HT-29 (cell line): ENCODE measurements at places on chromosomes 2 and 18.

DNA sequence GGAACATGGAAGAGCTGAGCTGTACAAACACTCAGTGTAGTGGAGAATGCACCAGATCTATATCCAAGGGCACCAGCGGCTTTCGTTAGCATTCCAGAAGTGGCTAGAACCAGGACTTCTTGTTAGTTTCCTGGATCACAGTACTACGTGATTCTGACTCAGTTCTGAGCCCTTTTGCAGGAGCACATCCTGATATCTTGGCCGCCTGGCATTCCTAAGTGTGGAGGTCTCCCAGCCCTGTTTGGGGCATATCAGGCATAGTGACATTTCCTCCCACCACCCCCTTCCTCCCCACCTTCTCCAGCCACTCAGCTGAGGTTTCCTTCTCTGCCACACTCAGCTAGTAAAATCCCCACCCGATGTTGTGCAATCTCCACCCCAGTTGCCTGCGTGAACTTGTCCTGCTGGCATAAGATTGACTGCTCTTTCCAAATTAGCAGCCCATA, 63.4 kb downstream of the BMP10 start:
- no peak for DNase-seq

DNA sequence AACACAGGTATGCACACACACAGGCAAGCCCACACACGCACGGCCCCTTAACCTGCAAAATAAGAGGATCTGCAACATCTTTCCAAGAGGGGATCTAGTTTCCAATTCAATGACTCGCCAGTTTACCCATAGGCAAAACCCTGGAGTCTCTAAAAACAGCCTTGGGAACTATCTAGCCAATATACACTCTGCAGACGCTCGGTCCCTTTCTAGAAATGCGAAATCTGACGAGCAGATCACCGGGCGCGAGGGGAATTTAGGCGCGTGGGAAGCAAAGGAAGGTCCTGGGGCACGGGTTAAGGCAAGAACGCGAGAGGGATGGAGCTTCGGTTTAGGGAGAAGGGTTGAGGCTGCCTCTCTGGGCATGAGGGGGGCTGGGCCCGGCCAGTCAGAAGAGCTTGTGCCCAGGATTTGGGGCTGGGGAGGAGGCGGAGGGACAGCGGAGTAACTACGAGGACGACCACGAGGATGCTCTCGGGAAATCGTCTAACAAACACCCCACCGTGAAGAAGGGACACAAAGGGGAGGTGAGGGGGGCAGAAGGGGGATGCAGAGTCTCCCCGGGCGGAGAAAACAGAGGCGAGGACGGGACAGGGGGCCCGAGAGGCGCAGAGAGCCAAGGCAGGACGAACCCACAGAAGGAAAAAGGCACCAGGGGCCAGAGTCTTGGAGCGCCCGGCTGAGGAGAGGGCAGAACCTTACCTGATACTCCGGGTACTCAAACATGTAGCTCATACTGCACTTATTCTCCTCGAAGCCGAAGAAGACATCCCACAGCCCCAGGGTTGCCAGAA, 542 bp downstream of the PGAP1 start:
- DNase-seq: no peak

- no peak for DNase-seq
Observed at GRCh38 chr18:68972176-68972575, 174.3 kb downstream of the CCDC102B start.

DNA sequence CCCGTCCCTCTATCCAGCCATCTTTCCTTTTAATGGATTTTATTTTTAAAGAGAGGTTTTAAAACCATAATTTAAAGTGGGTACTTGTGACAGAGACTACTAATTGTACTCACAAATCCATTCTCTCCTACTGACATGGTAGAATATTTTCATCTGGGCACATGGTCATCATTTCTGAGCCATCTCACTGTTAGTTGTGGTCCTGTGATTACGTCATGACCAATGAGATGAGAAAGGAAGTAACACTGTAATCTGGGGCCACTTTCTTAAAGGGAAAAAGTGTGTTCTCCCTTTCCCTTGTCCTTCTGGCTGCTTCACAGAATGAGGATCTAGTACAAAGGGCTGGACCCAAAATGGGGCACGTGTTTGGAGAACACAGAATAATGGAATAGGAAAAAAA, 538.7 kb downstream of the CMPK2 start:
- DNase-seq: no peak

DNA sequence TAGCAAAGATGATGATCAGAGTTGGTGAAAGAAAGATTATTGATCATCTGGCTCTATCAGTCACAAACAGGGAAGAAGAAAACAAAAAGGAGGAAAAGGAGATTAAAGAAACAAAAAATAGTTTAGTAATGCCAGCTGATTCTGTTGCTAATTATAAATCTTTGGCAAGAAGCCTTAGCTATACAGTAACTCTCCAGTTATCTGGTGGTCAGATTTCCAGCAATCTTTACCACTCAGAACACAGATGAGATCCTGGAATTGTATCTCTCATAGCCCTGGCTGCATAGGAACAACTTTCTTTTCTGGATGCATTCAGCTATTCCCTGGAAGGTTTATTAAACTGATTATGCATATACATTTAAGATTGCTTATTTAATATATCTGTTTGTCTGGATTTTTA, 256.8 kb upstream of the ZEB2 start:
- no peak for DNase-seq
